ENCODE measurements at places on chromosomes 12 and 14.
A peak's percentile ranks its signal among the peaks of the same experiment; 100 is the strongest.

GRCh38 chr12:78171061-78171460 lies 340.4 kb downstream of the NAV3 start:
- DNase-seq: no peak

DNA sequence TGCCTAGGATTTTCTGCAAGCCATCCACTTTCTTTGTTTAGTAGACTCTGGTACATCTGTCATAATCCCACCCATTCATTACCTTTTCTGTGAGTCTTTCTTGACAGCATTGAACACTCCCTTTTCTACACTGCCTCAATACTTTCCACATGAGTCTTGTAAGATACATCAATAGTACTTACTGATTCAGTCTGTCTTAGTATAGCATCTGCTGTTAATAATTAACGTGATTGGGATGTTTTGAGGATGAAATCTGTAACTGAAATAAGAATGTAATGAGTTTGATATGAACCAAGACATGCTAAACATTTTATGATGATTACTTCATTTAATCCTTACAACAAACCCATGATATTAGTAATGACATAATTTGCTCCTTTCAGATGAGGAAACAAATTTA lies 196.2 kb upstream of the FOXG1 start:
- no peak for DNase-seq

DNA sequence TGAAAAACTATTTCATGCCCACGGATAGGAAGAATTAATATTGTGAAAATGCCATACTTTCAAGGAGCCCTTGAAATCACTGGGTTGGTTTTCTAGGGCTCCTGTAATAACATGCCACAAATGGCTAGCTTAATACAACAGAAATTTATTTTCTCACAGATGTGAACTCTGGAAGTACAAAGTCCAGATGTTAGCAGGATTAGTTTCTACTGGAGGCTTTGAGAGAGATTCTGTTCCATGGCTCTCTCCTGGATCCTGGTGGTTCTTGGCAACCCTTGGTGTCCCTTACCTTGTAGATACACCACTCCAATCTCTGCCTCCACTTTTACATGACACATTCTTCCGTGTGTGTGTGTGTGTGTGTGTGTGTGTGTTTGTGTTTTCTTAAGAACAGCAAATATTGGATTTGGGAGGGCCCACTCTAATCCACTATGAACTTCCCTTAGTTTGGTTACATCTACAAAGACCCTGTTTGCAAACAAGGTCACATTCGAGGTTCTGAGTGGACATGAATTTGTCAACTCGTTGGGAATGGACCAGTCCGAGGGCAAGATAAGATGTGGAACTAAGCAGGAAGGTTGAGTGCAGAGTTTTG lies 381.1 kb downstream of the IPO8 start:
- no peak for DNase-seq

- no peak for DNase-seq
These were observed 155.7 kb upstream of the GSC start for GRCh38 chr14:94925416-94926173.

GRCh38 chr14:51603495-51603894 lies 48.2 kb upstream of the FRMD6 start:
- no peak for DNase-seq

- DNase-seq: no peak
These were observed 720.8 kb upstream of the FLRT2 start for GRCh38 chr14:84809158-84809557.

- no peak for DNase-seq
These were observed 56.4 kb downstream of the TESC start for GRCh38 chr12:117042862-117043261.

DNA sequence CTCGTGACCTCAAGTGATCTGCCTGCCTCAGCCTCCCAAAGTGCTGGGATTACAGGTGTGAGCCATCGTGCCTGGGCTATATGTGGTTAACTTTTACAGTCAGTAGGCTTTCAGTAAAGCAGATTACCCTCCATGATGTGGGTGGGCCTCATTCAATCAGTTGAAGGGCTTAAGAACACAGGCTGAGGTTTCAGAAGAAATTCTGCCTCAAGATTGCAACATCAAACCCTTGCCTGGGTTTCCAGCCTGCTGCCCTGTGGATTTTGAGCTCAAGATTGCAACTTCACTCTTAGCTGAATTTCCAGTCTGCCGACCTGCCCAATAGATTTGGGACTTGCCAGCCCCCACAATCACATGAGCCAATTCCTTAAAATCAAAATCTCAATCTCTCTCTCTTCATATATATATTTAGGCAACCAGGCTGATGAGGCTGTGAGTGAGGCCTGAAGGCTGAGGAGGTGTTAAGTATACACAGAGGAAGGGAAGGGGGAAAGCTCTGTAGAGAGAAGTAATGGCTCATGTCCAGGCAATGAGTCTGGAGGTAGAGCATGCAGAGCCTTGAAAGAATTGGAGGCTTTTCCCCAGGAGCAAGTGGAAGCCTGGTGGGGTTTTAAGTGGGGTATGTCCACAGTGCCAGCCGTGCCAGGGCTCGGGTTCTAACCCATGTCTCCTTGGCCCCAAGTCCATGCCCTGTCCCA lies 33.3 kb upstream of the ACTN1 start:
- DNase-seq: no peak

DNA sequence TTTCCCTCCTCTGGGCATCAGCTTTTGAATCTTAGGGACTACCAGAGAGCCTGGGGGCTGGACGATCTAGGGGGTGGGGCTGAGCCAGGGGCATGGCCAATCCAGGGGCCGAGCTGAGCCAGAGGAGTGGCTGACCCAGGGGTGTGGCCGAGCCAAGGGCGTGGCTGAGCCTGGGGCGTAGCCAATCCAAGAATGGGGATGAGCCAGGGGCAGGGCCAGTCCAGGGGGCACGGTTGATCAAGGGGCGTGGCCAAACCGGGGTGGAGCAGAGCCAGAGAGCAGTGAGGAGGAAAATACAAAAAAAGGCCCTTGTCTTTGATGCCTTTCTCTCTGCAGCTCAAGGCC lies 219.3 kb upstream of the NOS1 start:
- peak; percentile 6 for DNase-seq

GRCh38 chr12:89225401-89225800 lies 126.9 kb downstream of the DUSP6 start:
- no peak for DNase-seq

- DNase-seq: no peak
These were observed 356.0 kb downstream of the ADGRD1 start for GRCh38 chr12:131309700-131310099.

DNA sequence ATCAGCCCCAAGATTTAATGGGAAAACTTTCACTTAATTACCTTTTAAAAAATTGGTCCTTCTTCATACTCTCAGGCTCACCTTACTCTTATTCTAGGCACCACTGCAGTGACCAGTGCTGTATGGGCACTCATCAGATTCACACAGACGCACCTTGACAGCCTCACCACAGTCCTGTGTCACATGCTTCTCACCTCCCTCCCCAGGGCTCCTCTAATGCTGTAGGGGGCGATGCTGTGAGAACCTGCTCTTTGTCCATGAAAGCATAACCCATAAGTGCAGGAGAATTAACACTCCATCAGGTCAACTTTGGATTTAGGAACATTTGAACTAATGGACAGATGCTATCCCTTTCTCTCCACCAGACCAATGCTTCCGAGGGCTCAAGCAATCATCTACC lies 13.9 kb upstream of the PPP4R3A start:
- no peak for DNase-seq

- no peak for DNase-seq
These were observed 38.2 kb upstream of the MAP3K9 start for GRCh38 chr14:70847406-70848090.

- DNase-seq: no peak
These were observed 6.5 kb upstream of the TMEM119 start for GRCh38 chr12:108604208-108604941.

GRCh38 chr12:123449249-123449733 lies 8.6 kb upstream of the SNRNP35 start:
- DNase-seq: no peak

- DNase-seq: no peak
These were observed 88.4 kb upstream of the PRKD1 start for GRCh38 chr14:30016002-30016401.

- DNase-seq: no peak
These were observed 17.4 kb downstream of the RFC5 start for GRCh38 chr12:118033902-118034301.

- DNase-seq: no peak
These were observed 82.2 kb downstream of the PPP2R5C start for GRCh38 chr14:101843665-101844064.

DNA sequence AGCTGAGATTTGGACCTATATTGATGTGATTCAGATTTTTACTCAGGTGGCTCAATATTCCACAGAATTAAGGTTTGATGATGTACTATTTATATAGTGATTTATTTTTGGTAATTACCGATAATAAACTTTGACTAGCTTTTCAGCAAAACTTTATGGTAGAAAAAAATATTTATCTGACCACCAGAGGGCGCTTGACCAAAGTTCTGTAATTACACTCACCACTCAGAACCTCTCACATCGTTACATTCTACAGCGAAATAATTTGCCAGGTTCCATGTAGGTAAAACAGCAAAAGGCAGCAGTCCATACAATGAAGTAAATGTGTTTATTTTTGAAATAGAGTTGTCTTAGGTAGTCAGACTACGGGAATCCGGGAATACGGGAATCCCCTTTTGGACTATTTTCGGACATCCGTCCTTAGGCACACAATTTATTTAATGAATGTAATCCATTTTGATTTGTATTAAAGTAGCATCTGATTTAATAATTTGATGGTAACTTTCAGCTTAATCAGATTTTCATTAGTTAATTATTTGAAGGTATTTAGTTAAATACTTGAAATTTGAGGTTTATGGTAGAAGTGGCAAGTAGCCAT lies 143.0 kb upstream of the DDHD1 start:
- peak; percentile 4 for DNase-seq
